HEK293T (cell line): ENCODE measurements at places on chromosomes 13 and 19.

DNA sequence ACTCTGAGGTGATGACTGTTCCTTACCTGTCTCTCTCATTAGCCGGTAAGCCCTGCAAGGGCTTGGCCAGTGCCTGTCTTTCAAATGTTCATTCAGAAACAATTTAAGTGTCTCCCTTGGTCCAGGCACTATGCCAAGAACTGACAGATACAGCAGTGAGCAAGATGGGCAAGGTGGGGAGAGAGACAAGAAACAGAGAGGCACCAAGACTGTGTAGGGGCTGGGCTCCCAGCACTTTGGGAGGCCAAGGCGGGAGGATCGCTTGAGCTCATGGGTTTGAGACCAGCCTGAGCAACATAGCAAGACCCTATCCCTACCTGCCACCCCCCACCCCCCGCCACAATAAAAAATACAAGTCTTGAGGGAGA is 1.3 kb upstream of the CCNE1 start:
- no peak for DNase-seq

DNA sequence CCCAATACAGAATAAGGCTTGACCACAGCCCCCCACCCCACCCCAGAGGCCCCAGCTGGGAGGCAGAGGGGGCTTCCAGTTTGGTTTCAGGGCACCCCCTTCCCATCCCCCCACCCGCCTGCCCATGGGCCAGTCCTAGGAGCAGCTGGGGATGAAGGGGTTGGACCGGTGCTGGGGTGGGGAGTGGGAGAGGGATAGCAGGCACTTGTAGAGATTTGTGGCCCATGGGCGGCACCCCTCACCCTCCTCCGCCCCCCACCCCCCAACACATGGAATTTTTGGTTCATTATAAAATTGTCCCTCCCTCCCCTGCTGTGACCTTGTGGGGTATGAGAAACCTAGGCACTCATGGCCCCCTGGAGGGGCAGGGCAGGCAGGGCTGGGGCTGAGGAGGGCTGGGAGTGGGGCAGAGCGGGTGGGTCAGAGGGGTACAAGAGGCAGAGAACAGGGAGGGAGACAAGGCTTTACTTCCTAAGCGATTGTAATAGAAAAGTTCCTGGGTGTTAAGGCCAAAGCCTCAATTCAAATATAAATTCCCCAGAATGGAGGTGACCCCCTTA is 5.3 kb upstream of the GSK3A start:
- no peak for DNase-seq

DNA sequence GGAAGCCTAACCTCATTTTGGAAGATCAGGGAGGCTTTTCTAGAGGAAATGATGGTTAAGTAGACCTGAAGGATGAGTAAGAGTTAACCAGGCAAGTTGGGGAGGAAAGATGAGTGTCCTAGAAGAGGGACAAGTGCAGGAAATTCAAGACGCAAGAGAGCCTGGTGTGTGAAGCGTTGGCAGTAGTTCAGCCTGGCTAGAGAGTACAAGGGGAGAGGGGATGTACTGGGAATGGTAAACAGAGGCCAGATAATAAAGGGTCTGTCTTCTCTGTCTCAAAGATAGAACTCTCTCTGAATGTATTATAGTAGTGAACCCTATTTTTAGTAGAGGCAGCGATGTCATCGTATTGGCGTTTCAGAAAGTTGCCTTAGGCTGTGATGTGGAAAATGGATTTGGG is 9.7 kb downstream of the DPY19L3 start:
- no peak for DNase-seq

DNA sequence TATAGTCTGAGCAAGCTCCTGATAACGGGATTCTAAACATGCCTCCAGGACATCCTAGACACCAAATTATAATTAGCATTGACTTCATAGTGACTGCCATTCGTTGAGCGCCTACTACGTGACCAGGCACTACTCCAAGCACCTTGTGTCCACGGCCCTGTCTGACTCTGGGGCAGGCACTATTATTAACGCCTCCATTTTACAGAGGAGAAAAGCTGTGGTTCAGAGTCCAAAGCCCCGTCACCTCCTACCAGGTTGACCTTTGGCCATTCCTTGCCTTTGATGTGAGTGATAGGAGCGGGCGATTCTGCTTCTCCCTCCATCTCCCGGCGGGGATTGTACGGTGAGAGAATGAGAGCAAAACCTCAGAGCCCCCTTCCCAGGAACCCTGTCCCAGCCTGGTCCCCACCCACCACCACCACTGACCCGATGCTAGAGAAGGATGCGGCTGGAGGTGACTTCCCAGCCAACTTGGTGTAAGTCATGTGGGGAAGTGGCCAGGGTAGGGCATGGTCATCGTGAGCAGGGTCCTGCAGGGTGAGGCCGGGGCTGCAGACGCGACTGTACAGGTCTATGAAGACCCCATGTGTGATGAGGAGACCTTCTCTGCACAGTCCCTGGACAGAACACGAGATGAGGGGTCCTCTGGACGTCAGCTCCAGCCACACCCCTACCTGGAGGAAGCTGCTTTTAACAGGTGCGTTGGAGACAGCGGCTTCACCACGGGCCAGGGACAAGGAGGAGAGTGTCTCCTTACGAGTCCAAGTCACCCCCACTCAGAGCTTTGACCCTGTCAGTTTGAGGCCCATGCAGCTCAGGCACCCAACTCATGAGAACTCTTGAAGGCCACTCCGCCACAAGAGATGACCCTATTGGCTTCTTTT is at the start of gene IGSF23:
Gene IGSF23, plus strand, starts transcription at position 269 of the 884 bp plus-strand sequence. Its CDS starts 83 bp downstream, at position 352.
- no peak for DNase-seq

GRCh38 chr19:50658441-50659317 is 9.4 kb downstream of the C19orf81 start:
- DNase-seq = peak; percentile 97

GRCh38 chr19:24004166-24004565 is 82.8 kb upstream of the ZNF254 start:
- no peak for DNase-seq

DNA sequence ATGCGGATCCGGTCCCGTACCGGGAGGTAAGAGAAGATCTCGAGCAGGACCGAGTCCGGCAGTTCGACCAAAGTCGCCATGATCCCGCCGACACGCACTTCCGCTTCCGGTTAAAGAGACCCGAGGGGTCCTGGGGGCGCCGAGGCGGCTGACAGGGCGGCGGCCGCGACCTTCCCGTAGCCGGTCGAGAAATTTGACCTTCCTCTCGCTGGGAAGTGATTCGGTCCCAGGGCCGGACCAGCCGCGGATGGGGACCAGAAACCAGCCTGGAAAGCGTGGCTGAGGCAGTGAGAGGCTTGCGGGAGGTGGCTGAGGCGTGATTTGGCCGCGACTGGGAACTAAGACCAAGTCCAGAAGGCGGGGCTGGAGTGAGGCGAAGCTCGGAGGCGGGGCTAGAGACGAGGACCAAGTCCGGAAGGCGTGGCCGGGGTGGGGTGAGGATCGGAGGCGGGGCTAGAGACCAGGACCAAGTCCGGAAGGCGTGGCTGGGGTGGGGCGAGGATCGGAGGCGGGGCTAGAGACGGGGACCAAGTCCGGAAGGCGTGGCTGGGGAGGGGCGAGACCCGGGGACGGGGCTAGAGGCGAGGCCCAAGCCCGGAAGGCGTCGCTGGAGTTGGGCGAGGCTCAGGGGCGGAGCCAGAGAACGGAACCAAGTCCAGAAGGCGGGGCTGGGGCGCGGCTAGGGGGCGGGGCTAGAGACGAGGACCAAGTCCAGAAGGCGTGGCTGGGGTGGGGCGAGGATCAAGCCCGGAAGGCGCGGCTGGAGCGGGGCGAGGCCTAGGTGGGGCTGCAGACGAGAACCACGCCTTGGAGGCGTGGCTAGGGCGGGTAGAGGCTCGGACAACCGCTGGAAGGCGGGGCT is at the start of gene FBXL12:
Gene FBXL12, minus strand, starts transcription at position 346 of the 862 bp plus-strand sequence. Its CDS starts 266 bp downstream, at position 80.
- DNase-seq = peak; percentile 98

DNA sequence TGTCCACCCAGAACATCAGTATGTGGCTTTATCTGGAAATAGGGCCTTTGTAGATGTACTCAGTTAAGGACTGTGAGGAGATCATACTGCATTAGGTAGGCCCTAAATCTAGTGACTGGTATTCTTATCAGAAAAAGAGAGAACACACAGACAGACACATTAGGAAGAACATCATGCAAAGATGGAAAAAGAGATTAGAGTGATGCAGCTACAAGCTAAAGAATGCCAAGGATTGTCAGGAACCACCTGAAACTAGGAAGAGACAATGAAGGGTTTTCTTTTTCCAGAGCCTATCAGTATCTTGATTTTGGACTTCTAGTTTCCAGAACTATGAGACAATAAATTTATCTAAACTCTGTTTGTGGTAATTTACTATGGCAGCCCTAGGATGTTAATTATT is 15.0 kb upstream of the DZIP1 start:
- no peak for DNase-seq

DNA sequence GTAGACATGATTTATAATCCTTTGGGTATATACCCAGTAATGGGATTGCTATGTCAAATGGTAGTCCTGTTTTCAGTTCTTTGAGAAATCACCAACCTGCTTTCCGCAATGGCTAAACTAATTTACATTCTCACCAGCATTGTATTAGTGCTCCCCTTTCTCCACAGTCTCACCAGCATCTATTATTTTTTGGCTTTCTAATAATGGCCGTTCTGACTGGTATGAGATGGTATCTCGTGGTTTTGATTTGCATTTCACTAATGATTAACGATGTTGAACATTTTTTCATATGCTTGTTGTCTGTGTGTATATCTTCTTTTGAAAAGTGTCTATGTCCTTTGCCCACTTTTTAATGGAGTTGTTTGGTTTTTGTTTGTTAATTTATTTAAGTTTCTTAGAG is 165.1 kb downstream of the PDS5B start:
- no peak for DNase-seq

GRCh38 chr13:113791761-113792160 is 32.7 kb downstream of the TMEM255B start:
- no peak for DNase-seq

GRCh38 chr13:90591260-90591926 is 756.1 kb upstream of the MIR17HG start:
- DNase-seq = no peak

DNA sequence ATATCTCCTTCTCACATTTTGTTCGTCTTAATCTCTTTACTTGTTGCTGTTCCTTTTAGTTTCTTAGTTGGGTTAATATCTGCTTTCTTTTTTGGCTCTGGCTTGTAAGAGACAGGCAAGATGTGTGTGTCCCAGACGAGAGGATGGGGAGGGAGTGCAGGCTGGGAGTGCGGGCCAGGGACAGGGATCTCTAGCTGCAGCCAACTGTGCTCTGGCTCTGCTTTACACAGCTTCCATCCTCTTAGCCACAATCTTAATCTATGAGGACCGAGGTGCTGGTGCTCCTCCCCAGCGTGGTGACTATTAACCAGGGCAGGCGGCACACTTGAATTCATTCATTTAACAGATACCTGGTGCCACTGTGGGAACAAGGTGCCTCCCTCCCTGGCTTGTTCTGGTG is 70.9 kb upstream of the WASF3 start:
- no peak for DNase-seq

DNA sequence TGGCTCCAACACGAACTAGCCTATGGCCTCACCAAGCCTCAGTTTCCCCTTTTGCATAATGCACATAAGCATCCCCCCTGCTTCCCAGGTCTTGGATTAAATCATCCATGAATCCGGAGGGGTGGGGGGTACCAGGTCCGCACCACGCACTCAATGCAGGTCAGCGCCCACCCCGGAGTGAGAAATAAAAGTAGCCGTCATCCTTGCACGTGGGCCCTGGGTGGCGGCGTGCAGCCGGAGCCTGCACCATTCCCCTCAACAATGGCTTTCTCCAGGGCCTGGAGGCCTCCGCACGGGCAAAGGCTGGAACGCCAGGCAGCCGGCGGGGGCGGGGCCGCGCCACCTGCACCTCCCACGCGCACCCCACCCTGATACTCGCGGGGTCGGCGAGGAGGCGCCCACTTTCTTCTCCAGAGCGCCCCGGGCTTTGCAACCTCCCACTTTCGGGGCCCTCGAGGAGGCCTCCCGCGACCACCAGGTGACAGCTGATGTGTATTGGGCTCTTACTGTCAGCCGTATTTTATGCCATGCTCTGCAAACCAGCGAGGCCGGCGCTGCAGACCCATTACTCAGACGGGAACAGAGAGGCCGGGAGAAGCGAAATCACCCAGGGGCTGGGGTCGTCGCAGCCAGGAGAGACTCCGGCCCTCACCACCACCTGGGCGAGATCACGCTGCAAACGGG is 767 bp upstream of the GADD45B start:
- peak; percentile 43 for DNase-seq

- DNase-seq = no peak
Measured at GRCh38 chr19:7926727-7927604, 1.0 kb upstream of the CTXN1 start.

DNA sequence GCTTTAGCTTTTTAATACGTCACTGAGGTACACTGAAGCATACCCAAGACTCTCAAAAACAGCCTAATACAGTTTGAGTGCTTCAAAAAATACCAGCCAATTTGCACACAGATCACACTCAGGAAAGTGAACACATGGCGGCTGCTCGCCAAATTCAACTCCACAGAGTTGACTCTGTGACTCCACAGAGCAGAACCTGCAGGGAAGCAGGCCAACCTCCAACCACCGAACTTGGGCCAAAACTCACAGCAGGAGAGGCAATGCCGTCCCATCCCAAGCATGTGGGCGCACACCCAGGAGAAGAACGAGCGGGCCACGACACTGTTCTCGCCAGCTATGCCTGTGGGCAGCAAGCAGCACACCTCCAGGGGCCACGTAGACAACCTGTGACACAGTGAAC is 21.1 kb downstream of the ELL start:
- no peak for DNase-seq

GRCh38 chr19:14061751-14062557 is at the start of gene PALM3:
PALM3 (minus strand) TSS chr19:14062076; CDS start chr19:14061980, 96 bp downstream.
- no peak for DNase-seq

DNA sequence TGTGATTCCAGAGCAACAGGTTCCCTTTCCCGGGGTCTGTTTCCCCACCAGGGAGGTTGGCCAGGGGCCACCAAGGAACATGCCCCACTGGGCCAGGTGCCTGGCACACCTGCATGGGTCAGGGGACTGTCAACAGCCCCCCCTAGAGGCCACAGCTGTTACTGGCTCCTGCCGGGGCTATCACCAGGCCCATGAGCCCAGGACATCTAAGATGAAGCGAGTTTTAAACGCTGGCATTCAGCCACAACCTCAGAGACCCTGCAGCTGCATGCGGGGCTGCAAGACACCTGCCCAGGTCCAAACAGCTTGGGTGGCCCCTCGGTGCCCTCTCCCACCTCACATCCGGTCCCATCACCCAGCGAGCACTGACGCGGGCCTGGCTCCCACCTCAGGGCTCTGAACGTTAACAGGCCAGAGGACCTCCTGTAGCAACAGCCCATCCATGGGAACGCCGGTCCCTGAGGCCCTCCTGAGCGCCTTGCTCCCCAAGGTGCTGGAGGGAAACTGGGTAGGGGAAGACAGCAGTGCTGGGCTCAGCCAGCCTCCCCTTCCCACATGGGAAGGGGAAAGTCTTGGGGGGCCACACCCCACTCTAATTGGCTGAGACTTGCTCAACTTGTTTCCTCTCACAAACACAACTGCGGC is 12.0 kb downstream of the KHSRP start:
- peak; percentile 69 for DNase-seq
